ENCODE measurements at places on chromosomes 16 and 17.

DNA sequence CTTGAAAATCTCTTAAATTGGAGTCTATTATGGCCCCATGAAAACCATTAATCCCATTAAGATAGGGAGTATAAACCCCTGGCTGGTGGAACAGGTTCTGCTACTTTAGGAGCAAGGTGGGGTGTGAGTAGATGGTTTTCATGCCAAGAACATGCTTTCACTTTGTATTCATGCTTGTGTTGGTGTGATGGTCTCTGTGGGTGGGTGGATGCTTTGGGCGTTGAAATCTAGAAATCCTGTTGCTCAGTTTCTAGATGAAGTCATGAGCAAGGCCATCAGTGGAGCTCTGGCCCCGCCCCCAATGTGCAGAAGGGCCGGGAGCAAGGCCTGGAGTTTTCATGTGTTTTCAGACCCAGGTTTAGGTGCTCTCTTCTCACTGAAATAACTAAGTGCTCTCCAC lies 20.1 kb downstream of the PLD6 start:
- DNase-seq: no peak

DNA sequence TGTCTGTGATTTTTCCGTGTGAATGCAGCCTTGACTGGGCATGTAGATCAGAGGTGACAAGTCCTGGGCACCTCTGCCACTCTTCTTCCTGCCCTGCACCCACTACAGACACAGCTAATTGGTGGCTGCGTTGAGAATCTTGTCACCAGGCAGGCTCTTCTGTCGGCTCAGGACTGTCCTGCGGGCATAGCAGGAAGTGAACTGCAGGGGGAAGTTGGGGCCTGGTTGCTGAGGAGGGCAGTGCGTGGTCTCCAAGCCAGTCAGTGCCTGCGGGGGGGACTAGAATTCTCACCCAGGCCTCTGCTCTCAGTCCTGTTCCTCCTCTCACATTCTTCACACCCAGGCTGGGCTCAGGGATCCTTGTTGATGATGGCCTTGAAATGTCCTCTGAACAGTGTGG lies 50.5 kb downstream of the JPH3 start:
- no peak for DNase-seq

GRCh38 chr17:43135454-43135819 lies 10.3 kb upstream of the BRCA1 start:
- no peak for DNase-seq

DNA sequence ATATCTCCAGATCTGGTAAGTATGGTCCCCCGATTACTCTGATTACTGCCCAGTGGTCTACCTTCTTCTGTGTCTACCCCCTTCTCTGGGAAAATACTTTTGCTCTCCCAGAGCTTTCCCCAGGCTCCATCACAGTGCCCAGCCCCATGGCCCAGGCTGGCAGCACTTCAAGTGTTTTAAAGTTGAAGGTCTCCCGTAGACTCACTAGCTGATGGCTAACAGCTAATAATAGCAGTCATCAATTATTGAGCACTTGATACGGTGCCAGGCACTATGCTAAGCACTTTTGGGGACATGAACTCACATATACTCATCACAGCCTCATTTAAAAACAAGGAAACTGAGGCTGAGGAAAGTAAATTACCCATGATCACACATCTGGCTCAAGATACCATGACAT lies 33.4 kb downstream of the DCUN1D3 start:
- DNase-seq: no peak

DNA sequence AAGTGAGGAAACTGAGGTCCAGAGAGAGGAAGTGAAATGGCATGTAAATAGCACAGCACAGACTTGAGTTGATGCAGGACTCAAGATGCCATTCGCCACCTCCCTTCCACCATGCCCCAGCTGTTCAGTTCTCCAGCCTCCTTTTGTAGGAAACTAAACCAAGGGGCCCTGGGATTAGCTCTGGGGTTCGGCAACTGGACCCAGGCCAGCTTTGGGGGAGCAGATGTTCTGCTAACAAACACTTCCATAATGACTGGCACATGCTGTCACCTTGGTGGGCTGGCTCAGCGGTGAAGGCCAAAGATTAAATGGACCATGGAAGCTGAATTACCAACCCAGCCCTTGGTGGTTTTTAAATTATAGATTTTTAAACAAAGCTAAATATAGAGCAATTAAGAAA lies 77.0 kb downstream of the IRX6 start:
- DNase-seq: no peak

All from hematopoietic multipotent progenitor cell treated with erythropoietin and hydrocortisone succinate and interleukin-3 and kit ligand, for 17 days (in vitro differentiated cells).